ENCODE measurements at places on chromosomes 16 and 17. TPM values are rescaled to one million over a fixed set of nuclear protein-coding genes. Genes with fewer than 3 reads are reported as not detected.

The LGALS9C gene
- total RNA-seq, result not detected

The RPL26 gene
- total RNA-seq, result 2,435 TPM

The PRM2 gene
- total RNA-seq, result not detected

The GJD3 gene
- total RNA-seq, result not detected

The PDE6G gene
- 5.7 TPM for total RNA-seq

The USH1G gene
- 2.7 TPM for total RNA-seq

The SPATA32 gene
- total RNA-seq, result 0.81 TPM

The ST6GALNAC1 gene
- not detected for total RNA-seq

The TNFRSF13B gene
- 0.28 TPM for total RNA-seq

The DNAI2 gene
- total RNA-seq, result not detected

The KRTAP1-1 gene
- not detected for total RNA-seq

The COPZ2 gene
- total RNA-seq, result 0.77 TPM

The CD300H gene
- not detected for total RNA-seq

The CTF1 gene
- total RNA-seq, result 0.72 TPM

The TBX2 gene
- not detected for total RNA-seq

The SPECC1 gene
- 68.9 TPM for total RNA-seq

The IRX5 gene
- total RNA-seq, result 0.59 TPM

The ADAP2 gene
- total RNA-seq, result 1.2 TPM

The RAB34 gene
- 189 TPM for total RNA-seq

The TEKT3 gene
- 0.57 TPM for total RNA-seq

The WFIKKN1 gene
- 8.7 TPM for total RNA-seq

The MFAP4 gene
- total RNA-seq, result 1.5 TPM

The AATK gene
- 2.4 TPM for total RNA-seq

The STX1B gene
- 11.0 TPM for total RNA-seq

The TMEM235 gene
- total RNA-seq, result 0.28 TPM

The NGFR gene
- total RNA-seq, result 9.6 TPM

The CACNG1 gene
- not detected for total RNA-seq

The FADS6 gene
- 0.94 TPM for total RNA-seq

The KCNH6 gene
- 2.3 TPM for total RNA-seq

The PTX4 gene
- 0.20 TPM for total RNA-seq

The KAT8 gene
- total RNA-seq, result 52.1 TPM

Measured in H9 (cell line).